ENCODE measurements at places on chromosomes 4 and X.

- no peak for DNase-seq
Measured at GRCh38 chrX:4963432-4963831, 1250.0 kb upstream of the PRKX start.

- DNase-seq: no peak
Measured at GRCh38 chr4:166972071-166972470, 262.2 kb downstream of the SPOCK3 start.

- DNase-seq: no peak
Measured at GRCh38 chr4:103773691-103774231, 54.0 kb upstream of the TACR3 start.

- DNase-seq: no peak
Measured at GRCh38 chr4:5192271-5192670, 141.0 kb downstream of the STK32B start.

DNA sequence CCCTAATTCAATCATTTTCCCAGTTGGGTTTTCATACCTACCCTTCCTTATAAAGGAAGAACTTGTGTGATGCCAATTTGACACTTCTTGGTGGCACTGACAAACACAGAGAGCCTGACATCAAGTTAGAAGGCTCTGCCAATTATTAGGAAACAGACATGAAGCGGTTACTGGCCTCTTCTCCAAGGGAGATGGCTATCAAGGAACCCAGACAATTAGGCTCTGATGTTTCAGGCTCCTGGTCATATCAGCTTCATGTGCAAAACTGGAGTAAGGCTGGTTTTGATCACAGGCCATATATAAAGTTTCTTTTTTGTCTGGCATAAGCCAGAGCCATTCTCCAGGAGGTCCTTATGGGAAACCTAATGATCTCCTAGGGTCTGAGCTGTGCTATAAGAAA, 428 bp downstream of the ARL13A start:
- DNase-seq: no peak

DNA sequence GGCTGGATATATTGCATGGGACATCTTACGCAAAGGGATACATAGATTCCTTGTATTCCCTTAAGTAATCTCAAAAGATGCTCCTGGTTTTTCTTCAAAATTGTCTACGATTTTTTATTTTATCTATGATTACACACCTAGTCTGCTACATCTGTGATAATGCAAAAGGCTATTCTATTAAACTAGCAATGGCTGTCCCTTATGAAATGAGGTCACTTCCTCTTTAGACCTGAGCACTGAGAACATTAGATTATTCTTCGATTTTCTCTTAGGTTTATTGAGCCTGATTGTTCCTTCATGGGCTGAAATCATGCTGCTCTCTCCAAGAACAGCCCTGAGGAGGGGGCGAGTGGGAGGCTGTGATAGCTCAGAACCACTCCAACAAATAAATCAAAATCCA, 126.8 kb upstream of the ENPP6 start:
- DNase-seq: no peak

GRCh38 chr4:138978600-138978999, 37.0 kb upstream of the NOCT start:
- no peak for DNase-seq

DNA sequence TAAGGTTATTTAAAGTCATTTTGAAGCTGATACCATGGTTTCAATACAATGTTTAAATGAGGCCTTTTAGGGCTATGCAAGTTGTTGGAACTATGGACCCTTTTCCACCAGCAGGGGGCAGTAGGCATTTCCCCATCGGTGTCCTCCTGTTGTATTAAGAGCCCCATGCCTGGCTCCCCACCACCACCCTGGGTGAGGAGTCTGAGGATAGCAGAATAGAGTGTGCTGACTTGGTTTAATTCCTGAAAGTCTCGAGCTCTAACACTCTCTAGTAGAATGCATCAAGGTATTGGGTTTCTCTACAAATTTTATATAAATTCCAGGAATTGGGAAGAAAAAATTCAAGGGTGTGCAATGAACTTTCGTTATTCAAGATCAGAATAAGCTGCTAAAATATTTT, 234.8 kb upstream of the JADE1 start:
- peak; percentile 14 for DNase-seq

- peak; percentile 11 for DNase-seq
Measured at GRCh38 chrX:12771445-12772069, 19.7 kb upstream of the PRPS2 start.

DNA sequence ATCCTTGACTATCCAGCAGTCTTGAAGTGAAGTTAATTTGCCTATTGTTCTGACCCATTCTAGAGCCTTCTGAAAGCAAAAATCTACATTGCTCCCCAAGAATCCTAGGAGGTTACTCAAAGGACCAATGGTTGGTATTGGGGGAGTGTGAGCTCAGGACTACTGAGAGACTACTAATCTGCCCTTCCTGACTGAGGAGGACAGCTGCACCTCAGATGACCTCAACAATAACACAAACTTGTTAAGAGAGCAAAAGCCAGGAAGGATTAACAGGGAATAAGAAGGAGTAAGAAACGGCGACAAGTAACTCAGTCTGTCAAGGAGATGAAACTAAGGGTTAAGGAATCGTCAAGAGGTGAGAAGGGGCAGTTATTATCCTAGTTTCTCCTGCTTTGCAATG, 43.4 kb downstream of the IDS start:
- DNase-seq: no peak

DNA sequence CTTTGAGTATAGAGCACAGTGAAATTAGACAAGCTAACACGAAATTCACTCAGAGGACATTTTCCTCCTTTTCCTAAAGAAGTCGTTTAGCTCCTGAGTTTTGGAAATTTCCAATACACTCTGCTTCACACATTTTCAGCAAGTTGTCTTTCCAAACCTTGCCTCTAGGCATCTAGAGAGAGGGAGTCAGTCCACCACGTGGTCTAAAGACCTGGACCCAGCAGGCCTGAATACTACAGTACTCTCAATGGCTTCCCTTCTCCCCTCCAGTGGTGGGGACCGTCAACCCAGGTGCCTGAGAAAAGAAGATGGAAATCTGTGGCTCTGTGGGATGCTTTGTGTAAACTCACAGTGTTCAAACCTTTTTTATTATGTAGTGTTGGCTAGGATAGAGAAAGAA, 13.9 kb upstream of the SCML2 start:
- DNase-seq: no peak

DNA sequence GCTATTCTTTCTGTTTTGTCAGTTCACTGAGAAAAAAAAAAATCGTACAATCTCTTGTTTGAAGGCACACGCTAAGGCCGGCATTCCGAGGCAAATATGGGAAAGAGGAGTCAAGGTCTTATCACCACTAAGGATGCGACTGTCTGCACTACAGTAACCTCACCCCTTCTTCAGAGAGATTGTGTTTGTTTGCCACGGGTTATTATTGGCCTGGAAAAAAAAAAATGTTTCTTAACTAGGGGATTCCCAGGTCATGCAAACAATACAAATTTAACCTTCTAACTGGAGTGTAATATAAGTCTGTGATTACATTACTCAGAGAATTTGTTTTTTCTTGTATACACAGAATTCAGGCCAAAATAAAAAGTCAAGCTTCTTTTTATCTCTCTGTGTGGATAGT, 168.3 kb downstream of the TMA16 start:
- no peak for DNase-seq

DNA sequence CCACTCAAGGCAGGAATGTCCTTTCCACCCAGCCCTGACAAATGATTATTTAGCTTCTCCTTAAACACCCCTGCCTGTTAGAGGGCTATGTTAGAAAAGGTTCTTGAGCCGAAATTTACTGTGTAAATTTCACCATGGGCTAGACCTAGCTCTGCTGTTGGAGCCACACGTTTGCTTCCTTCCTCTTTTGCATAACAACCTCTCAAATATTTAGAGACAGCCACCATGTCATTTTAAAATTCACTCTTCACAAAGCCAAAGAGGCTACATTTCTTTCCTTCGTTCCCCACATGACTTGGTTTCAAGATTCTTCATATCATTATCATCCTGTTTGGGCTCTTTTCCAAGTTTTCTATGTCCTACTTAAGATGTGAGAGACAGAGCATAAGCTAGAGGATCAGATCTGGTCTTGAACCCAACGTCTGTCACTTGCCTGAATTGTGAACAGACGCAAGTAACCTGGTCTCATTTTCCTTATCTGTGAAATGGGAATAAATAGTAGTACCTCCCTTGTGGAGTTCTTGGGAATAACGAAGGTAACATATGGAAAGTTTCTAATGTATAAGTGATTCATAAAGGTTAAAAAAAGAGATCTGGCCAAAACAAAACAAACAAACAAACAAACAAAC, 6.7 kb downstream of the DOCK11 start:
- no peak for DNase-seq

DNA sequence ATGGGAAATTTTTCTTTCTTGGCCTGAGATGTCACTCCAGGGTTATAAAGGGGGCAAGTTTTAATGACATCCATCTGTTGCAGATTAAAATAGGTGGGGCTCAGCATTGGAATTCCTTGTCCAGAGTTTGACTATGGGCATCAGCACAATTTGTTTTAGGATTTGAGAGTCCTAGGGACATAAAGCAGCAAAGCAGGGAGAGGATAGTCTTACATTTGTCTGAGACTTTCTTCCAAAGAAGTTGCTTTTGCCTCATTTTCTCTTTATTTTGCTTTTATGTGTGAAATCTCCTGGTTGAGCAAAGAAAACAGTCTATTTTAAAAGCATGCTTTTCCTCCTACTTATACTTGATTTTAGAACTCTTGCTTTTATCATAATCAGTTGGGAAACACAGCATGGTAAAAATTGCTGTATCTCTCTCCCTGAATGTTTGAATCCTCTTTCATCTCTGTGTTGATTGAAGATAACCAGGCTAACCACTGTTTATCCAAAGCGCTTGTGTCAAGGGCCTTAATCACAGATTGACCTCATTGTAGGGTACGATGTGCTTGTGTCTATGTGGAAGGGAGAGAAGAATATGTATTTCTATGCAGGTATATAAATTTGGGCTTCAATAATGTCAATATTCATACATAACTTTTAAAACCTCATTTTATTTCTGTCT, 121.5 kb downstream of the ANK2 start:
- DNase-seq: no peak

GRCh38 chrX:96692454-96692853, 7.8 kb downstream of the DIAPH2 start:
- DNase-seq: no peak

DNA sequence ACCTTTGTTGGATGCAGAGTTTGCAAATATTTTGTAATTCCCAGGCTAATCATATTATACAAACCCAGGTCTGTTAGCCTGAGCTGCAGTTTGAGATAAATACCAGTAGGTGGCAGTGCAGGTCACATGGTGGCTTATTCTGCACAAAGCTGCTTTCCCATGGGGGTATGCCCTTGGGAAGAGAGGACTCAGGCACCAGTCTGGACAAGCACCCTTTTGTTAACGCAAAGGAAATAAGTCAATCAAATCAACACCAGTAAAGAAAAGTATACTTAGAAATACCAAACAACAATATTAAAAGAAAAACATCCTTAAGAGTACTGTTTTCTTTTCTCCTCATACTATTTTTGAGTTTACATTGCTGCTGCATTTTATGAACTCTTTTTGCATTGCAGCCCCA, 389.0 kb upstream of the ZFP42 start:
- DNase-seq: no peak

- no peak for DNase-seq
Measured at GRCh38 chrX:116204932-116205331, 34.4 kb downstream of the AGTR2 start.

GRCh38 chrX:105263801-105264200, 43.3 kb upstream of the TEX13A start:
- no peak for DNase-seq

GRCh38 chr4:18536428-18536827, 514.9 kb upstream of the LCORL start:
- no peak for DNase-seq

- no peak for DNase-seq
Measured at GRCh38 chr4:127622921-127623796, 9.6 kb upstream of the INTU start.

DNA sequence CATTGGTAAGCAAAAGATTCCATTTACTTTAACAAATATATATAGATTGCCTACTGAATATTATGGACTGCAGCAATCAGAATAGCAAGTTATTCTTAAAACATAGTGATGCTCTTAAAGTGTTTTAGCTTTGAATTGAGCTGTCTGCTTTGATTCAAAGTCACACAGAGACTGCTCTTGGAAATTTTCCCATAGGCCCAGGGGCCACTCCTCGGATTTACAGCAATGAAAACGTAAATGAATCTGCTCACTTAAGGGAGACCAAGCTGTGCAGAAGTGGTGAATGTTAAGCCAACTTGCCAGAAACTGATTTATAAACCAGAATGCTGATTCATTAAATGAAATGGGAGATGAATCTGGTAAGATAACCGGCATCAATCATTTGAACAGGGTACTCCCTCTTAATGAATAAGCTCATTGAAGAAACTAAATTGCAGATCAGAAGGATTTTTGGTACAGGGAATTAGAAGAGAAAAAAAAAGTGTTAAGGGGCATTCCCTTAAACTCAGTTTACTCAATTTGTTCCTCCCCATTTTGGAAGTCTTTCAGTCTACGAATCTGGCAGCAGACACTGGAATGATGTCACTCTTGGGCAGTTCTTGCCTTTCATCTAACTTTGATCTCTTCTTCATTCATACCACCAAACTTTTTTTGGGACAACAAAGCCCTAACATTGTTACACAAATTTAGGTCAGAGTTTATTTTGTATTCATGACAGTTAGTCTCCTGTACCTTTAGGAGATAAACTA, 363.3 kb upstream of the MAGEB2 start:
- DNase-seq: no peak

DNA sequence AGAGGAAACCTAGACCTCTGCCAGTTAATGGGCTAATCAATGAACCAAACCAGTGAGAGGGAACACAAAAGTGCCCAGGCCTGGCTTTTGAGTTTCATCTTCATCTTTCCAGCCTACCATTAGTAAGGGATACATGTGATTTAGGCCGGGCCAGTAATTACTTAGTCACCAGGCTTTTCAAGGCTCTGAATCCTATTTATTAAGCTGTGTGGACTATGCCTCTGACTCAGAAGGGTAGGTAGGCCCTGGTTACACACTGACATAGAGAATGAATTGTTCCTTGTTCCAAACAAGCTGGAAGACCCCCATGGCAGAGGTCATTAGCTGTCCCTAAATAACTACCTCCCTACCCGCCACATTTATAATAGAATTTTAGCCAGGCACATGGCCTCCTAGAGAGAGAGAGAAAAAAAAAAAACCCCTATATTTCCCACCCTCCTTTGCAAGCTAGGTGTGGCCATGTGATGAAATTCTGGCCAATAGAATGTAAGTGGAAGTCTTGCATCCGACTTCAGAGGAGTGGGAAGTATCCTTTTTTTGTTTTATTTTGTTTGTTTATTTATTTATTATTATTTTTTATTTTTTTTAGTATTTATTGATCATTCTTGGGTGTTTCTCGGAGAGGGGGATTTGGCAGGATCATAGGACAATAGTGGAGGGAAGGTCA, 112.3 kb upstream of the BCOR start:
- DNase-seq: no peak

- no peak for DNase-seq
Measured at GRCh38 chrX:48667509-48667908, 16.1 kb upstream of the WAS start.

DNA sequence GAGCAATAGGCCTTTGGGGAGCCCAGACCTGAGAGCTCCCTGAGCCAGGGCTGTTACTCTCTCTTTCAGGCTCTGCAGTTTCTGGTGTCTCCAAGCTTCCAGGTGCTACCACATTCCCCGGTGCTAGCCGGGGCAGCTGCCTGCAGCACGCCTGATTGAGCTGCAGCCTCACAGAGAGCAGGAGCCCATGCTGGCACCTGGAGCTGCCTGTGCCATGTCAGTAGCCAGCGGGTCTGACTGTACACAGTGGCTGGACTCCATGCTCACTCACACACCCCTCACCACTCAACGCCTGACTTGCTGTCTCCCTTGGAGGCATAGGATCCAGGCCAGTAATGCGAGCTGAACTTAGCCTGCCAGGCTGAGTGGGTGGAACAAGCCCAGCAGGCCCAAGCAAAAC, 800.4 kb upstream of the AGA start:
- DNase-seq: no peak
